GM03348 (cell line): ENCODE measurements at places on chromosomes 4 and X.
A peak's percentile ranks its signal among the peaks of the same experiment; 100 is the strongest.

GRCh38 chrX:13000301-13000811 is 25.4 kb downstream of the TMSB4X start:
- no peak for DNase-seq

- DNase-seq: peak; percentile 14
Observed at GRCh38 chr4:105148776-105149175, 2.1 kb downstream of the TET2 start.

DNA sequence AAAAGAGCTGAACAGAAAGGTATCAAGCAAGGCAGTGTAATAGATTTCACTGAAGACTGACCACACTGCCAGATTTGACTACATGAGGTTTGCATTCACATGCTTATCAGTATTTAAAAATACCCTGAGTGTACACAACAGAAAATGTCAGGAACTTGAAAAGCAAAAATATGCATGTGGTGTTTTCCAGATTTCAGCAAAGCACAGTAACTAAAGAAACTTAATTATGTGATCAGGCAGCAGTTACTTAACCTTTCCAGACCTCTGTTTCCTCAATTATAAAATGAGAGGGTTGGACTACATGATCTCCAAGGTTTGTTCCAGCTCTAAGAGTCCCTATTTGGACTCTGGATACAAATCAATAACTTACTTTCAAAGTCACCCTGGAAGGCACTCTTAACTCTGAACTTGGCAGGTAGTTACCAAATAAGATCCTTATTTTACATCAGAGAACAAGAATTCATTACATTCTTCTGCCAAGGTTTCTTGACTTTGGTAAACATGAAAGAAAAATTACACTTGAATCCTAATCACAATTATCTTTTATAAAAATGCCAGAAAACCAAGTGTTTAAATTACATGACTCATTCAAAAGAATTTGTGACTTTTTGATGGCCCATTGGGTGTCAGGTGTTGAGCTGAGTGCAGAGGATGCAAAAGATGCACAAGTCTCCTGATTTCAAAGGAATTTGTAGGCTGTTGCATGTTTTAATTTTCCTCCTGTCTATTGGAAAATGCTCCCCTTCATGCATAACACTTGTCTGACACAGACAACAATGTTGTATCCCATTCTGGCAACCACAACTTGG is 241.6 kb downstream of the MGST2 start:
- DNase-seq: no peak

DNA sequence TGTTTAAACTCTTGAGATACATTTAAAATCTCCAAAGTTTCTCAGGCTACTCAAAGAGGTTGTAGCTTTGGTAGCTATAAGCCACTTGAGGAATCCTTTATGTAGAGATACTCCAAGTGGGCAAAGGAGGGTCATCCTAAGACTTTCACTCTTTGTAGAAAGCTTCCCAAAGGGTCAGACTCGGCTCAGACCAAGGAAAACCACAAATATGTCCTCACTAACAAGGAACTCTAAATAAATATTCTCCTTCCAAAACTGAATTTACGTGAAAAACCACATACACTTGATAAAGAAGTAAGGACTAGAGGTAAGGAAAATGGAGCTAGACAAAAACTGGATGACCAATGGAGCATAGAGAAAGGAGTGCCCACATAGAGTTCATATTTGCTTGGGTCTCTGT is 41.7 kb upstream of the DDX60 start:
- no peak for DNase-seq

- no peak for DNase-seq
Observed at GRCh38 chrX:148134578-148134977, 153.4 kb downstream of the FMR1NB start.

- DNase-seq: no peak
Observed at GRCh38 chrX:134803060-134803459, 144.8 kb upstream of the PLAC1 start.

GRCh38 chr4:76197971-76198410 is 15.6 kb downstream of the SCARB2 start:
- peak; percentile 62 for DNase-seq

DNA sequence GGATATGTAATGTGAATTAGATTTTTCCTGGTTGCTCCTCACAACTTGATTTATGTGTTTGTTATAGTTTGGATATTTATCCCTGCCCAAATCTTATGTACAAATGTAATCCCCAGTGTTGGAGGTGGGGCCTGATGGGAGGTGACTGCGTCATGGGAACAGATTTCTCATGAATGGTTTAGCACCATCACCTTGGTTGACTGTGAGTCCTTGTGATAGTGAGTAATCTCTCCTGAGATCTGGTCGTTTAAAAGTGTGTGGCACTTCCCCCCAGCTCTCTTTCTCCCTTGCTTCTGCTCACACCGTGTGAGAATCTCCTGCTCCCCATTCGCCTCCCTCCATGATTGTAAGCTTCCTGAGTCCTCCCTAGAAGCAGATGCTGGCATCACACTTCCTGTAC is 2.2 kb downstream of the MID2 start:
- DNase-seq: no peak

DNA sequence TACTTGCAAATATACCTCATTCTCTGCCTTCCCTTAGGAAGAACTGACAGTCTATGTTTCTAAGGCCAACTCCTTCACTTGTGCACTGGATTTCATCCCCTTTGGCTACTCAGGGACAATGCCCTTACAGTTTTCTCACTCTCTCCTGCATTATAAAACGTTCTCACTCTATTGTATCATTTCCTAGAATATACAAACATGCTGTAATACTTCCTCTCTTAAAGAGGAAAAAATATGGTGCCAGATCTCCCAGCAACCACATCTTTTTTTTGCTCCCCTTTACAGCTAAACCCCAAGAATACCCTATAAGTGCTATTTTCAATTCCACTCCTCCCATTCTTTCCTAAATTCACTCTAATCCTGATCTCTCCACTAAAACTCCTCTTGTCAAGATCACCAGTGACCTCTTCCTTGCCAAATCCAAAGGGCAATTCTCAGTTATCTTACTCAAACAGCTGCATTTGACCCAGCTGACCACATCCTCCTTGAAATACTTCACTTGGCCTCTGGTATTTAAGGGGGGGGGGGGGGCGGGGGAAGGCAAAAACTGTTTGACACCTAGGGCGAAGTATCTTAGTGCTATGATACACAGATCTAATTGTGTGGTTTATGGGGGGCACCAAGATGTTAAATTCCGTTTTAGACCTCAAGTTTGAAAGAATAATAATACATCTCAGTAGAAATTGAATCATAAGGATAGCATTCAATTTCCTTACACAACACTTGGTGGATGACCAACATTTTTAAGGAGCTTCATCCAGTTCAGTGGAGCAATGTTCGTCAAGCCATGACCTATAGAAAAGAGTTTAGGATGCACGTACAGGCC is 1.6 kb downstream of the RCHY1 start:
- DNase-seq: peak; percentile 5

- DNase-seq: peak; percentile 36
Observed at GRCh38 chrX:129980001-129980401, 2.4 kb upstream of the BCORL1 start.

- DNase-seq: peak; percentile 58
Observed at GRCh38 chr4:168710353-168710946, 213.6 kb downstream of the PALLD start.

GRCh38 chrX:48461830-48462229 is 8.2 kb downstream of the SLC38A5 start:
- no peak for DNase-seq

DNA sequence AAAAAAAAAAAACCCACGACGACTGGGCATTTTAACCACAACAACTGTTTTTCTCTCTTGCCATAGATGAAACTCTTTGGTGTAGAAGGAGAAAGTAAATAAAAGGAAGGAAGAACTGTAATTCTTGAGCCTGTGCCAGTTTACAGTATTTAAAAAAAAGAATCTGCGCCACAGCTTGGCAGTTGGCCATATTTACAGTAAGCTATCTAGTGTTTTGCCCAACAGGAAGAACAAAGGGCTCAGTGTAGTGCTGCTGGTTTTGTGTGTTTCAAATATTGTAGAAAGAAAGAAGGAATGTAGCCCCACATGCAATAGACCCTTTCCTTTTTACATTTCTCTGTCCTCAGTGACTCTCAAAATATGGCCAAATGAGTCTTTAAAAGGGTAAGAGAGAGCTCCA is 66.1 kb downstream of the NR3C2 start:
- DNase-seq: no peak

GRCh38 chr4:1191621-1192020 is 19.2 kb upstream of the SPON2 start:
- DNase-seq: peak; percentile 4

- no peak for DNase-seq
Observed at GRCh38 chr4:23814587-23814986, 75.3 kb downstream of the PPARGC1A start.

DNA sequence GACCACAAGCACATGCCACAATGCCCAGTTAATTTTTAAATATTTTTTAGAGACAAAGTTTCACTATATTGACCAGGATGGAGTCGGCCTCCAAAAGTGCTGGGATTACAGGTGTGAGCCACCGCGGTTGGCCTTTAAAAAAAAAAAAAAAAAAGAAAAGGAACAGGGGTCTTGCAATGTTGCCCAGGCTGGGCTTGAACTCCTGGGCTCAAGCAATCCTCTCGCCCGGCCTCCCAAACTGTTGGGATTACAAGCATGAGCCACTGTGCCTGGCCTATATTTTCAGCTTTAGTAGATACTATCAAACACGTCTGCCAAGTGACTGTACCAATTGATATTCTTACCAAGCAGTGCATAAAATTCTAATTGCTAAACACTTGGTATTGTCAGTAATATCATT is 8.8 kb downstream of the UGDH start:
- no peak for DNase-seq

DNA sequence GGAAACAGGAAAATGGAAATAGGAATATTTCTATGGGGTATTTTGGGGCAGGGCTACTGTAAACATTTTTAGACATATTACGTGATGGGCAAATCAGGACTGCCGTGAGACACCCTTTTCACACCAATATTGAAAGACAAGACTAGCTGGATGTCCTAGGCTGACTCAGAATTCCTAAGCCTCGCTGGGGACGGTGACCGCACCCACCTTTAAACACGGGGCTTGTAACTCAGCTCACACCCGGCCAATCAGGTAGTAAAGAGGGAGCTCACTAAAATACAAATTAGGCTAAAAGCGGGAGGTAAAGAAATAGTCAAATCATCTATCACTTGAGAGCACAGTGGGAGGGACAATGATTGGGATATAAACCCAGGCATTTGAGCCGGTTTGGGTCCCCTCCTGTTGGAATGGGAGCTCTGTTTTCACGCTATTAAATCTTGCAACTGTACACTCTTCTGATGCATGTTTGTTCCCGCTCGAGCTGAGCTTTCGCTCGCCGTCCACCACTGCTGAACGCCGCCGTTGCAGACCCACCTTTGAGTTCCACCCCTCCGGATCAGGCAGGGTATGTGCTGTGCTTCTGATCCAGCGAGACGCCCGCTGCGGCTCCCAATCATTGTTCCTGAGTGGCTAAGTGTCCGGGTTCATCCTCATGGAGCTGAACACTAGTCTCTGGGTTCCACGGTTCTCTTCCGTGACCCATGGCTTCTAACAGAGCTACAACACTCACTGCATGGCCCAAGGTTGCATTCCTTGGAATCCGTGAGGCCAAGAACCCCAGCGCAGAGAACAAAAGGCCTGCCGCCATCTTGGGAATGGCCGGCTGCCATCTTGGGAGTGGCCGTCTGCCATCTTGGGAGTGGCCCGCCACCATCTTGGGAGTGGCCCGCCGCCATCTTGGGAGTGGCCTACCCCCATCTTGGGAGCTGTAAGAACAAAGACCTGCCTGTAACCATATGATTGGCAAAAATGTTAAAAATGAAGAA is 152.6 kb downstream of the CRLF2 start:
- DNase-seq: no peak

DNA sequence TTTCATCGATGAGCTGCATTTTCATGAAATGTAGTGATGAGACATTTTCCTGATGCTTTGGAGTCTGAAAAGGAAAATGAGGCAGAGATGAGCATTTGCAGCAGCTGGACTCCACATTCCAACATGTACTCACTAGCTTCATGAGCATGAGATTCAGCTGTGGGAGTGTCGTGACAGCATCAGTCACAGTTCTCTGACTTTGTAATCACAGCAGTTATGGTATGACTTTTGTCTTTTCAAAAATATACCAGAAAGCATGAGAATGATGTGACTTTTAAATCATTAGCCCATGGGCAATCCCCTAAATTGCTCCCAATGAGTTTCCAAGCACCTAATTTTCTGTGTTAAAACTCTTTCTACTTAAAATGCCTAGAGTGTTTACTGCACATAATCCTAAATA is 18.3 kb upstream of the MSL3 start:
- DNase-seq: no peak

DNA sequence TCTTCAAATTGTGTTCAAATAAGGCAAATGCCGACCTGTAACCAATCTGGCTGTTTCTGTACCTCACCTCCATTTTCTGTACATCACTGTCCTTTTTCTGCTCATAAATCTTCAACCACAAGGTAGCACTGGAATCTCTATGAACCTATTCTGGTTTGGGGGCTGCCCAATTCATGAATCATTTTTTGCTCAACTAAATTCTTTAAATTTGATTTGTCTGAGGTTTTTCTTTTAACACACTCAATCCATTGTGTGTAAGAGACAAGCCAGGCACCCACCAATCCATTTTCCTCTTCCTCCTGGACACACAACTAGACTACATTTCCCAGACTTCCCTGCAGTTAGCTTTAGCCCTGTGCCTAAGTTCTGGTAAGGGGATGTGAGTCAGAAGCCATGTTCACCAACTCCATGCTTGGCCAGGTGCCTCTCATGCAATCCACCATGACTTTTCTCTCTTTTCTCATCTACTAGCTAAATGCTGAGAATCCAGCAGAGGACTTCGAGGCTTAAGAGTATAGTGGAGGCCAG is 193.2 kb upstream of the KLF3 start:
- DNase-seq: no peak

DNA sequence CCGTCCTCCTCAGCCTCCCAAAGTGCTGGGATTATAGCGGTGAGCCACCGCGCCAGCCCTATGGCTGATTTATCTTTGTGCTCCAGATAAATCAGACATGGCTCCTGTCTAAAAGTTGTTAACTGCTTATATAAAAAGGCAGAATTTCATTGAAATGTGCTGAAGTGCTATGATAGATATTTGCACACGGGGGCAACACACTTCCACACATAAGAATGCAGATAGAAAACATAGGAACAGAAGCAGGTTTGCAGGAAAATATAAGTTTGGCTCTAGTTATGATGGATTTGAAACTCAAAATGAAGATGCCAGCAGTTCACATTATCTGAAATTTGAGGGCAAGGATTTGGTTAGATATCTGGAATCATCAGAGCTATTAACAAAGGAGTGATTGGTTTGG is 163.1 kb upstream of the SLITRK2 start:
- no peak for DNase-seq

GRCh38 chr4:23485801-23486200 is 404.0 kb downstream of the PPARGC1A start:
- DNase-seq: no peak

DNA sequence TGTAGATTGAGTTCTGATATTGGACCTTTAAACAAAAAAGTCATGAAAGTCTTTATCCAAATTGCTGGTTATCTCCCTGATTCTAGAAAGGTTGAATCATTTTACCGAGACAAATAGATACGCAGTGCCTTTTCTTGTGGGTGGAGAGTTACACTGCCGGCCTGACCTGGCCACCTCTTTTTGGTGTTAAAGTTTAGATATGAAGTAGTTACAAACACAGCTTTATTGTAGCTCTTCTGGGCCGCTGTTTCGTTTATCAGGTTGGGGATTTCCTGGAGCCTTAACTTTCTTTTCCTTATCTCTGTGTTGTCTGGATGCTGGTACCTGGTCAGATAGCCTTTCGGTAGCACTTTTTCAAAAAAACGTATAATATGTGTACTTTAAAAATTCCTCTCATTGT is 31.0 kb downstream of the FNIP2 start:
- no peak for DNase-seq

- DNase-seq: no peak
Observed at GRCh38 chr4:113872426-113873260, 106.8 kb downstream of the ARSJ start.
